ENCODE measurements at places on chromosomes 6 and 20.

DNA sequence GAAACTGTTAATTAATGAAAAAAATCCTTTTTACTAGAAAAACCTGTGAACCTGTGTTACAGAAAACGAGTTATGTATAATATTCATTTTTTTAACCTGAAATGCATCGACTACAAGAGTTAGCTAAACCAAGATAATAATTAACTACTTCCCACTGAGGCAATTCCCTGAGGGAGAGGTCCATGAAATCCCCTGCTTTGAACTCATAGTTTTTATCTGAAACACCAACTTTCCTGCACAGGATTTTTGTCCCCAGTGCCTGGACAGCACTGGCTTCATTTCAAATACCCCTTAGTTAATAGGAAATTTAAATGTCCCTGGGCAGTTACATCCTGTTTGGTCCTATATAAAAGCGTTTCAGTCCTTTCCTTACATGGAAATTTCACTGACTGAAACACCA lies at the start of gene OR14J1:
OR14J1 (plus strand) TSS at position 386 of the 400 bp plus-strand sequence. CDS start 4,989 bp downstream, outside the sequence.
- DNase-seq, result no peak

DNA sequence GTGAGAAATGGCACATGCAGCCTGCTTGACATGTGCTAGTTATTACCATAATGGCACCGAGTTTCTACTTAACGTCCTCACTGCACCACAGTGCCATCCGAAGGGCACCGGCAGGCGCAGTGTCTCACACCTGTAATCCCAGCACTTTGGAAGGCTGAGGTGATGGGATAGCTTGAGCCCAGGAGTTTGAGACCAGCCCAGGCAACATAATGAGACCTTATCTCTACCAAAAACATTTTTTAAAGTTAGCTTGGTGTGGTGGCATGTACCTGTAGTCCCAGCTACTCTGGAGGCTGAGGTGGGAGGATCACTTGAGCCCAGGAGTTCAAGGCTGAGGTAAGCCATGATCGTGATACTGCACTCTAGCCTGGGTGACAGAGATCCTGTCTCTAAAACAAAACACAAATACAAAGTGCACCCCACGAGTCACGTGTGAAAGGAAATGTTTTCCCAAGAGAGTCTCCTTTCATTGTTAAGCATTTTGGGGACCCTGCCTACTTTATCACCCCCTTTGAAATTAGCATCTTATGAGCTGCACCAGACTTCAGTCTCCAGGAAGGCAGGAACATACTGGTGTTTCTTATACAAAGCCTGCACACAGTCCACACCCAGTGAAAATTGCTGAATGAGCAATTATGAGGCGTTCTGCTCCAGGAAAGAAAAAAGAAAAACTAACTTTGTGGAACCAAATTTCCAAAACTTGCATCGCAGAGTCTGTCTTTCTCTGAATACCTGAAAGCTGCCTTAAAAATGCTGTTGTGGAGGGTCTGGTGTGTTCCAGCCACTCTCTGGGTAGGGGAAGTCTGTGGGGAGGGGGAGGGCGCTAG lies 47.1 kb upstream of the FOXQ1 start:
- DNase-seq, result no peak

- DNase-seq, result no peak
These were observed 1303.8 kb upstream of the ADGRB3 start for GRCh38 chr6:67331304-67331703.

DNA sequence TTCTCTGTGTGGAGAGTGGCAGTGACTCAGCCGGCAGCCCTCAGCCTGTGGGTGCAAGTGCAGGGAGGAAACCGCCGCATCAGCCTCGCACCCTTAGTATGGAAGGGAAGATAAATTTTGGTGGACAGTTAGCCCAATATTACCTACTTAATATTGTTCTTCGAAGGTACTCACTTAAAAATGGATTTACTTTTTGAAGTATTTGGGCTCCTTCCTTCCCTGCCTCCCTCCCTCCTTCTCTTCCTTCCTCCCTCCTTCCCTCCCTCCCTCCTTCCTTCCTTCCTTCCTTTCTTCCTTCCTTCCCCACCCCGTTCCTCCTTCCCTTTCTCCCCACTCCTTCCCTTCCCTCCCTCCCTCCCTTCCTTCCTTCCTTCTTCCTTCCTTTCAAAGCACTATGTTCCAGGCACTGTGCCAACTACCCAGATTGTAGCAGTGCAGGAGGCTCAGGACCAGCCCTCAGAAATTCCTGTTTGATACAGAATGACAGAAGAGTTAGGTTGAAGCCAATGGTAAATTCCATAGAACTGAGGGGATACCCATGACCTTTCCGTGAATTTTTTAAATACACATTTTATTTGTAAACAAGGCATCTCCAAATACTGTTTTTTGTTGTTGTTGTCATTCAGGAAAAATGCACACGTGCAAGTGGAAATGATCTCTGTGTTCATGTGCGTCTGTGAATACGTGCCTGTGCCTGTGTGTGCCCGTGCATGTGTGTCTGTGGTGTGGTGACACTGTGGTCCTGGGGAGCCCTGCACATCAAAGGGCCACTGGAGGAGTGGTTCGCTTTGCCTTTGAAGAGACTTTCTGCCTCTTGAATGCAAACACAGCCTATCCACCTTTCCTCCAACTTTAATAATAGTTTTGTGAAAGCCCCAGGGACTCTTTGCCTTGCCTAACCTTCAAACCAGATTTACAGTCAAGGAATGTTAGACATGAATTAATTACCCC lies 141.7 kb downstream of the EDN3 start:
- DNase-seq, result no peak

GRCh38 chr6:84921891-84922290 lies 157.5 kb upstream of the TBX18 start:
- no peak for DNase-seq

DNA sequence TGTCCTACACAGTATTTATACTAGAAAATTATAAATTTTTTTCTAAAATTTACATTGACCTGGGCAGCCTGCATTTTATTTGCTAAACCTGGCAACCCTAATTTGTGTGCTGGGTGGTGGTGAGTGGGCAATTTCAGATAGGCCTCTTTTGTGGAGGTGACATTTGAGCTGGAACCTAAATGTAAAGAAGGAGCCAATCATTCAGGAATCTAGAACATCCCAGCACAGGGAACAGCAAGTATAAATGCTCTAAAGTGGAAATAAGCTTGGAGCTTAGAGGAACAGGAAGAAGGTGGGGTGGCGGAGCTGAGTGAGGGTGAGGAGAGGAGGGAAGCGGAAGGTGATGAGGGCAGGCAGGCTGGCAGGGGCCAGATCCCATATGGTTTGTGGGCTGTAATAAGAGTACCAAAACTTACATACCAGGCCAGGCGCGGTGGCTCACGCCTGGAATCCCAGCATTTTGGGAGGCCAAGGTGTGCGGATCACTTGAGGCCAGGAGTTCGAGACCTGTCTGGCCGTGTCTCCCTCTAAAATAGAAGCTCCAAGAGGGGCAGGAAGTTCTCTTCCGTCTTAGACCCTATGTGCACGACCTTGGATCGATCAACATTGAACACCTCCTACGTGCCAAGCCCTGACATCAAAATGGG lies 549 bp upstream of the CSE1L start:
- no peak for DNase-seq

DNA sequence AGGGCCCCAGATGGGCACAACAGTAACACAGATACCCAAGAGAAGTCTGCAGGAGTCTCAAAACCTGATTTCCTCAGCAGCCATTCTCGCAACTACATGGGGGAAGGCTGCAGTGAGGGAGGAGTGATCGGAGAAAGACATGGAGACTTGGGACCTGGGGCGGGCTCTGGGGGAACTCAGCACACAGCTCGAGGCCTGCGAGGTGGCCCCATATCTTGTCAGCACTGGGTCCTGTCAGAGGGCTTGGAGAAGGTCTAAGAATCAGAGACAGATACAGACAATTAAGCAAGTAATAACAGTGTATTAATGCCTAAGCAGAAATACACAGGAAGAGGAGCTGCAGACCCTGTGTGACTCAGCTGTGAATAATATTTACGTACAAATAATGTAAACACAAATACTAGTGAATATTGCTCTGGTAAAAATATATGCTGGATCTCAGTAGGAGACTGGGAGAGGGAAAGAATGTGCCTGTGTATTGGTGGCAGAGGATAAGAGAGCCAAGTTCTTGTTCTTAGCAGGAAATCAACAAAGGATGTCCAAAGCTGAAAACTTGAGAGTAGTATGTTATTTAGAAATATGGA lies 336.2 kb downstream of the ZFAND3 start:
- no peak for DNase-seq

DNA sequence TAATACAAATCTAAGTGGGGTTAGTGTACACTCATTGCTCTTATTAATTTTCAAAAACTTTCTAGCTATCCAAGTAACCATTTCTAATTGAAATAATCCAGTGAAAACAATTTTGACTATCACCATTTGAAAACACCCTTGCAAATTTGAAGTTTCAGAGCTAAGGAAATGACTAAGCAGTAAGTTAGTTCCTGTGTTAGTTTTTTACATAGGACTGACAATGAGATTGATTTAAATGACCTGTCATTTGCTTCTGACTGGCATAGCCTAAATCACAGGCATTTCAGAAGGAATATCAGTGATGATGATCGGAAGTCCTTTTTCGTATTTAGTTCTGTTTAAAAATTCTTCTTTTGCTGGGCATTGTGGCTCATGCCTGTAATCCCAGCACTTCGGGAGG lies 27.0 kb downstream of the STK4 start:
- no peak for DNase-seq

DNA sequence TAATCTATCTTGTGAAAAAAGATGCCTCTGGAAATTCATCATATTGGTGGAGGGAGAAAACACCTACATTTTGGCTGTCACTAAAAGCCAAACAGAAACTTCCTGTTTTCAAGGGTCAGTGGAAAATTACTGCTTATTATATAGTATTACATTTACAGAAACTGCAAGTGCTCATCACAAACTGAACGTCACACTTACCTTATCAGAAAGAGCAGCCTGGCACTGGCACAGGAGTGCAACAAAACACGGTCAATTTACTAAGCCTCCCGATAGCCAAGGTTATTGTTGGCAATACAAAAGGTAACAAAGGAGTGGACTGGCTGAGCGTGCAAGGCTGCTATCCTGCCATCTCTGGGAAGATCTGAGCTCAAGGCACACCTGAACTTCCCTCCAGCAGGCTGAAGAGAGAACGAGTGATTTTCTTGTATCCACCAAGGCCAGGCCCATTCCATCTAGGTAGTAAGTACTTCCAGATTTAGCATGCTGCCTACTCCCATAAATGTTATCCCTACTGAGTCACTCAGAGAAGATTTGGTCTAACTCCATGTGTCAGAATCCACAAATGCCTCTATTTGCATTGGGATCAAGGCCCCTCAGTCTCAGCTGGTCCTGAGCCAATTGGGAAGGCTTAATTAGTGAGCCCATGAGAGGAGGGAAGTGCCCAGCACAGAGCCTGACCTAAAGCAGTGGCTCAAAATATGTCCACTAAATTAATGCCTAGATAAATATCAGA lies 399.8 kb downstream of the BTBD9 start:
- no peak for DNase-seq

- no peak for DNase-seq
These were observed 86.8 kb downstream of the ARHGAP18 start for GRCh38 chr6:129623008-129623732.

- DNase-seq, result no peak
These were observed 882 bp upstream of the FAM184A start for GRCh38 chr6:119079283-119079809.

- no peak for DNase-seq
These were observed 6.3 kb upstream of the FAM210B start for GRCh38 chr20:56352345-56353055.

DNA sequence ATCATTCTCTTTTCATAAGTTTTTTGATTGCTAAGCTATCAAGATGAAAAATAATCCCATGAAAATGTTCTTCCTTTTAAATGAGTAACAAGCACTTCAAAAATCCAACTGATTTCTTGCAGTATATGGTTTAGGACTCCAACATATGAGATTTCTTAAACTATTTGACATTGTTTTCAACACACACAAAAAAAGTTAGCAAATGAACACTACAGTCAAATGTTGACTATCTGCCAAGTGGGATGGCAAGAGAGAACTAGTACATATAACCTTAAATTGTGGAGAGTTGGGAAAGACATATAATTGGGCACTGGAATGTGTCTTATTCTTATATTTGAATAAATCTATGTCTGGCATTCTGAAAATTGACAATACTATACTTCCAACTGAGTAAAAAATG lies 15.6 kb downstream of the COL21A1 start:
- DNase-seq, result no peak

GRCh38 chr20:59977086-59977485 lies 18.9 kb downstream of the CDH26 start:
- DNase-seq, result no peak

DNA sequence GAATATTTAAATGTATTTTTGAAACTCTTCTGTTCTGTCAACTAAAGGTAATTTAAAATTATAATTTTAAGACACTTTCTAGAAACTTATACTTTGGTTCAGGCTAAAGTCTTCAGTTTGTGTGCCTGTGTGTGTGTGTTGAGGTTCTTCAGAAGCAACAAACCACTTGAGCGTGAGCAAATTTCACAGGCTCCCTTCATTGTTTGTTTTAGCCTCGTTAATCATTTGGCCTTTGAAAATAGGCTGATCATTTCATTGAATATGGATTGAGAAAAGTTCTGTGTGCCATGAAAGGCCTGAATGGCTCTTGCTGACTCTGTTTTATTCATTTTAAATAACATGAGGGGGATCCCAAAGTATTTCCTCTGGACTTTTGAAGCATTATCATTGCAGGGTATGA lies 420.1 kb downstream of the CDKAL1 start:
- no peak for DNase-seq

DNA sequence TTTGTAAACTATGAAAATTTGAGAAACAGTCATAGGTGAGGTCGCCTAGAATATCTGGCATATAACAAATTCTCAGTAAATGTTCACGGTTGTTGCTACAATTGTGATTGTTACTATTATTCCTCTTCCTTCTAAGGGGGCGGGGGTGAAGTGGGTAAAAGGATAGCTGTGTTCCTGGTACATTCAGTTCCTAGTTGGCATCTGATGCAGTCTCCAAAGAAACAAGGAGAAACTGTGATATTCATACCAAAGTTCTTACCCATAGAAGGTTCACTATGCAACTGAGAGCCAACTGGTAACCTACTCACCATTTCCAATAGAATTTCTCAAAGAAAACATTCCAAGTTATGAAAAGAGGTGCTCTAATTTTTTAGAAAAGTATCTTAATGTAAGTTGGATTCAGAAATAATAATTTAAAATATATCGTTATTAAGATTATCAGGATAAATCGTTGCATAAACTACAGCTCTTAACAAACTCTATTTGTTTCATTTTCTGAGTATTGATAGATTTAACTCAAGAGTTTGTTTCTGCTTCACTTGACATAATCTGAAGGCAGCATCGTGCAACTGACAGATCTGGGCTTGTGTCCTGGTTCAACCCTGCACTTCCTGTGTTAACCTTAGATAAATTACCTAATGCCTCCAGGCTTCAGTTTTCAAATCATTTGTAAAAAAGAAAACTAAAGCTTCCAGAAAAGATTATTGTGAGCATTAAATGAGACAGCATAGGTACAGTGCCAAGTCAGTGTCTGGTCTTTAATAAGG lies 13.3 kb upstream of the MAP7 start:
- DNase-seq, result no peak
